Foreskin fibroblast (primary cell): ENCODE measurements at places on chromosomes 7 and 10.

- DNase-seq: no peak
These were observed 228.4 kb downstream of the KIAA1217 start for GRCh38 chr10:24437302-24437701.

DNA sequence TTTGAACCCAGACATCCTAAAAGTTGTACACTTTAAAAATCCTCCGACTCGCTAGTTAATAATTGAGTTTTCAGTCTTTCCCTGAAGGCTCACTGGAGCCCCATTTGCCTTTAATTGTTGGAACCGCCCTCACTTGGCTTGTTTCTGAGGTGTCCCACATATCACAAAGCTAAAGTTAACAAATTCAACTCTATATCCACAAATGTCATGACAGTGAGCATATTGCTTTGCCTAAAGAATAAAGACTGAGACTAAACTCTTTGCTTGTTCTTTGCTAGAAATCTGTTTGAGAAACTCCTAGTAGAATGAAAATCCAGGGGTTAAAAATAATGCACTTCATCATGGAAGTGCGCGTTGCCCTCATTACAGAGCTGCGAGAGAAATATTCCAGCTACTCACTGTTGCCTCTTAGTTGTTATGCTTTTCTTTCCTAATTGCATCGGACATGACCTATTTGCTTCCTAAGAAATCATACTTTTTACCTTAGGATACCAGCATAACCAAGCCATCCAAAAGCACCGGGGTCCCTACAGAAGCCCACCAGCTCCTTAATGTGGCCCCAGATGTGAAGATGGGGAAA, 752 bp downstream of the THSD7A start:
- no peak for DNase-seq

- no peak for DNase-seq
These were observed 3.8 kb downstream of the LMTK2 start for GRCh38 chr7:98110249-98111022.

DNA sequence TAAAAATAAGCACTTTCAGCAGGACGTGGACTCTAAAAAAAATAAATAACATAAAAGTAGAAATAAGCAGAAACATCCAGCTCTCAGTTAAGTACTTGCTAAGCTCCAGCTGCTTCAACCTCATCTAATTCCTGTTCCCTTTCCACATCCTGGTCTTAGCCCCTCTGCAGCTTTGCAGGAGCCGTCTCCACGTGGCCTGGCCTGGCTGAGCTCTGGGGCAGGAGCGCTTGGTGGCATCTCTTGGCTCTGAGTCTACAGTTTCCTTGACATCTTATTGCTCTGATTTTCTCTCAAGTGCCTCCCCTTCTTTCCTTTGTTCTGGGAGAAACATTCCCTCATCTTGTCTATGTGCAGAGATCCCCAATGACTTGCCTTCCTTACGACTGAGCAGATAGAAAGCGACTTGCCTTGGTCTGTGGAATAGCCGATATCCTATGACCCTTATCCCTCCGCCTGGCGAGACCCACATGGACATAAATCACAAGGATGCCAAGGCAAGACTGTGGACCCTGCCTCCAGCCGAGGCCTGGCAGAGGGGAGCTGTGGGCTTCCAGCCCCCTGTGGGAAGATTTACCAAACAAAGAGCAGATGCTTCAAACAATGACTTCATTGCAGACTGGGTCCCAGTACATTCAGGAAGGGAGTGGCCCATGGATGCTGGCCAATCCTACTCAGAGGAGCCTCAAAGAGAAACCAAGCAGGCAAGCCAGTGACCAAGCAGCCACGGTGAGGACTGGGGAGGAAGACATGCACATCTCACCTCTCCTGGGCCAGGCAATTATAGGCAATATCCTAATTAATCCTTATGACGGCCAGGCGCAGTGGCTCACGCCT, 61.9 kb downstream of the SPOCK2 start:
- peak; percentile 26 for DNase-seq

GRCh38 chr10:6333086-6333485, 130.4 kb downstream of the PFKFB3 start:
- DNase-seq: no peak

GRCh38 chr10:133347710-133348517, 741 bp downstream of the PRAP1 start:
- DNase-seq: no peak

DNA sequence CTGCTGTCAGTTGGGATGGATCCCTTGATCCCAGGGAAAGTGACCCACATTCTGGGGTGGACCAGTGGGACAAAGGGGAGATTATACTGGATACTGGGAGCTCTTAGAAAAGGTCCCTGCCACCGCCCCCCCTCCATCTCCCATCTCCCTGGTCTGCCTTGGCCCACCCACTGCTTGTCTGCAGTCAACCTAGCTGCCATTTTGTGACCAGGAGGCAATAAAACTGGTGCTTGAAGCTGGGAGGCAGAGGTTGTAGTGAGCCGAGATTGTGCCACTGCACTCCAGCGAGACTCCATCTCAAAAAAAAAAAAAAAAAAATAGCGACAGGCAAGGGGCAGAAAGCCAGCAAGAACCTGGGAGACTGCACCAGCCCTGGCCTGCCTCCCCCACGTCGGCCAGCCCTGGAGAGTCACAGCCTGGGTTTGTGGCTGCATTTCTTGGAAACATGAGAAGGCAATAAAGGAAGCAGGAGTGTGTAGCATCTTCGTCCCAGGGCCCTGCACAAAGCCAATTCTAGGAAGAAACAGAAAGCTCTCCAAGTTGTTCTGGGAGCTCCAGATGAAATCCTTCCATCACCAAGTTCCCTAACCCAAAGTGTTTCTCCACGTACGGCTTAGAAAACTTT, 4.7 kb upstream of the ARPC1B start:
- peak; percentile 48 for DNase-seq

DNA sequence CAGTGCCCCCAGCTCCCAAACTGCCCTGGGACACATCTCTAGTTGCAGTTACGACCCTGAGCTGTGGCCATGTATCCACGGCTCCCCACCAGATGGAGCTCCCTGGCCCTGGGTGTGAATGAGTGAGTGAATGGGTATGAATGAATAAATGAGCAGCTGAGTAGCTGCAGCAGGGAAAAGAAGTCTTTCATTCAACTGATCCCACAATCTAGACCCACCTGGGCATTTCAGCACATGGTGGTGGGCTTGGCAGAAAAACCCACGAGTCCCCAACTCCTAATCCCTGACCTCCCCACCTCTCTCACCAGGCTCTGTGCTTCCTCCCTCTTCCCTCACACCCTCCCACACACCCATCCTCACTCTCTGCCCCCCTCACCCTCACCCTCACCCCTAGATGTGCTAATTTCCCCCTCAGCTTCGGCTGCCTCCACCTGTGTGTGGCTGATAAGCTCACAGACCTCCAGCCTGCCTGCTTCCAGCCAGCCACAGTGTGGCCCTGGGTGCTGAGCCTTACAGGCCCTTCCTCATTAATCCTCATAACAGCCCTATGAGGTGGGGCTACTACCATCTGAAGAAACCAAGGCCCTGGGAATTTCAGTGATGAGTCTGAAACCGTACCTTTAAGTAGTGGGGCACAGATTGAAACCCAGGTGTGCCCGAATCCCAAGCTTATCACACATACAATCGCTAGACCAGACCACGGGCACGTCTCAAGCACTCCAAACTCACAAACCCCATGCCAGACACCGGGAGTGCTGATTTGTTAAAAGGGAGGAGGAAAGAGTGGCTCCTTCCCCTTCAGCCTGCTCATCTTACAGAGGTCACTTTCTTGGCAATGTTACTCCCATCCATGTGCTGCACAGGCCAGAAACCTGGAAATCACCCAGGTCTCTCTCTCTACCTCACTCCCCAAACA, 2.2 kb upstream of the ATP6V1F start:
- peak; percentile 84 for DNase-seq

DNA sequence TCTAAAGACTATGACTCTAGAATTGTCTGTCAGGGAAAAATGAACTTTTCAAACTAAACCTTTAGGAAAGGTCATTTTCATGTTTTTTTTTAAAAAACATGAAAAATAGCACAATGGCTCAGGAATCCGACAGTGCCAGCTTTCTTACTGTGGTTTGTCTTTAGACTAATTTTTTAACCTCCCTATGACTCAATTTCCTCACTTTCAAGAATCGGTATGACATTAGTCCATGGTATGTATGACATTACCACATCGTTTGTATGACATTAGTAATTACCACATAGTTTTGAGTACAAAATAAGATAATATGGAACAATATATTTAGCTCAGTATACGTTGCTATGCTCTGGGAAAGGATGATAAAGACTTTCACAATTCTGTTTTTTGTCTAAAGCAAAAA, 383.2 kb downstream of the PTPRN2 start:
- DNase-seq: no peak

DNA sequence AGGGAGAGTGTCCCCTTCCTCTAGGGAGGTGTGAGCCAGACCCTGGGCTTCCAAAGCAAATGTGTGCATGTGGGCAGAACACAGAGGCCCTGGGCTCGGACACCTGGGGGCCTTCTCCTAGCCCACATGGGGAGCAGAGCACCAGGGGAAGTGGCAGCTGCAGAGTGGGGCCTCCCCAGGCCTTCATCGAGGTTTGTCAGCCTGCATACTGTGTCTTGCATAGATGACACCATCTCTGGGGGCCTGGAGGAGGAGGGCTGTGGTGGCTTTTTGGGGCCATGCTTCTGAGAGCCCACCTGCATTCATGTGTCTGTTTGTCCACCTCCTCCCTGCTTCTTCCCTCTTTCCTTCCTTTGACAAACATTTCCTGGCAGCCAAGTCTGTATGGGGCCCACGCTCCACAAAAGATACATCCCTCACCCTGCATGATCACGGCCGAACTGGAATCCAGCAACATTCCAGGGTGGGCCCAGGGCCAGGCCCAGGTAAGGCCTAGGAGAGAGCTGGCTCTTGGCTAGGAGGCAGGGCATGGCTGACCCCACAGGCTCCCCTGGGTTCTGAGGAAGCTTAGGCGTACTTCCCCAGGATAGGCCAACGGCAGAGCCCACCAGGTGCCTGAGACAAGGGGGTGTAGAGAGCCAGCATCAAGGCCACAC, 79.2 kb downstream of the ZMIZ1 start:
- no peak for DNase-seq

- DNase-seq: no peak
These were observed 33.6 kb upstream of the GUSB start for GRCh38 chr7:66015440-66016130.

DNA sequence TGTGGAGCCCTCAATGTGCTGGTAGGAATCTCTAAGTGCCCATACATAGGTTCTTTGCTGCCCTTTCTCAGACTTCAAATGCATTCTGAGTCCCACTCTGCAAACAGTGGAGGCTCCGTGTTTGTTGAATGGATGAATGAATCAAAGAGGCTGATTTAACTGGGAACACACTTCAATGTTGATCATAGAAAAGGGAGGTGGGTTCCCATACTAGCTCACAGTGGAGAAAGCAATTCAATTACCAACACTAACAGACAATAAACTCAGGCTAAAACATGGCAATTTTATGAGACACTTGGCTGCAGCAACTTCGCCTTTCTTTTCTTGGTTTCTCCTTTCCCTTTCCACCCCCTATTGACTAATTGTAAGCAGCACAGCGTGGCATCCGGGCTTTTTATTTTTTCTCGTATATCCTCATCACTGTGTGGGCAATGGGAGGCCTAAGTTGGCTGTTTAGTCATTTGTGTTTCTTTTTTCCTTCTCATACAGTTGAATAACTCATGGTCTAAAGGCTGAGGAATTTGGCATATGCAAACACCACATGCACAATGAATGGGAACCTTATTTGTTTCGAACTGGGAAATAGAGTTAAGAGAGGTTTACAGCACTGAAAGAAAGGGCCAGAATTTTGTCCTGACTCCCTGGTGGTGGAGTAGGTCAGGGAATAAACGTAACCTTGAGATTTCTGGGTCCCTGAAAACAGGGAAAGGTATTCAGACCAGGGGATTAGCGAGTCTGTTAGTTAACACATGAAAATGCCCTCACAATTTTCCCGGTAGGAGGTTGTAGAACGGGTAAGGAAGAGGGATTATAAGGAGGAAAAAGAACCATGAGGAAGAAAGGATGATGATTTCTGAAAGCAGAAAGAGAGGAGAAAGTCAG, 858.5 kb downstream of the KCNMA1 start:
- peak; percentile 35 for DNase-seq

GRCh38 chr7:47659664-47660462, 78.0 kb upstream of the TNS3 start:
- no peak for DNase-seq

DNA sequence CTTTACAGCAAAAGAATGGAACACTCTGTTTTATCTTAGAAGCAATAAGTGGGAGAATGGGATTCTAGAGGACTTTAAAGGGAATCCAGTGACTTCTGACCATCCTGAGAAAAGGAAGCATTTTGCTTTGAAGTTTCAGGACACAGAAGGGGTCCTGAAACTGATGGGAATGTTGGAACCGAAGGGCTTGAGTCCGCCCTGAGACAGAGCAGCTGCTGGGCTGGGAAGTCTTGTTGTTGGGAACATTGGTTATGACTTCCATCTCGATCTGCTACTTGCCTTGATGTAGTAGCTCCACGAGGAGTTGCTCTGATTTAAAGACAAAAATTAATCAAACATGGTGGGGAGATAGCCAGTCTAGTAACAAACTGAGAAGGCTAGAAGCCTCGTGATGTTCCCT, 177.6 kb downstream of the JCAD start:
- no peak for DNase-seq

- DNase-seq: no peak
These were observed 30.7 kb upstream of the ASAH2 start for GRCh38 chr10:50281967-50282522.

GRCh38 chr10:126930131-126930882, 25.1 kb downstream of the DOCK1 start:
- no peak for DNase-seq
